Naive thymus-derived CD8-positive, alpha-beta T cell (primary cell): ENCODE measurements at places on chromosomes 3 and 15. TPM values are rescaled to one million over a fixed set of nuclear protein-coding genes. Genes with fewer than 3 reads are reported as not detected.

Gene SOX14
- not detected for total RNA-seq

Gene LRRIQ4
- not detected for total RNA-seq

Gene ANKRD63
- 0.31 TPM for total RNA-seq

Gene HIGD2B
- 0.47 TPM for total RNA-seq

Gene GLCE
- total RNA-seq, result 5.8 TPM

Gene CCR3
- not detected for total RNA-seq

Gene DALRD3
- 23.9 TPM for total RNA-seq

Gene SERINC4
- total RNA-seq, result 0.27 TPM

Gene TMEM207
- total RNA-seq, result not detected

- DNase-seq, result no peak
These were observed 92.7 kb upstream of the CFAP20DC start for GRCh38 chr3:59142556-59142955.

DNA sequence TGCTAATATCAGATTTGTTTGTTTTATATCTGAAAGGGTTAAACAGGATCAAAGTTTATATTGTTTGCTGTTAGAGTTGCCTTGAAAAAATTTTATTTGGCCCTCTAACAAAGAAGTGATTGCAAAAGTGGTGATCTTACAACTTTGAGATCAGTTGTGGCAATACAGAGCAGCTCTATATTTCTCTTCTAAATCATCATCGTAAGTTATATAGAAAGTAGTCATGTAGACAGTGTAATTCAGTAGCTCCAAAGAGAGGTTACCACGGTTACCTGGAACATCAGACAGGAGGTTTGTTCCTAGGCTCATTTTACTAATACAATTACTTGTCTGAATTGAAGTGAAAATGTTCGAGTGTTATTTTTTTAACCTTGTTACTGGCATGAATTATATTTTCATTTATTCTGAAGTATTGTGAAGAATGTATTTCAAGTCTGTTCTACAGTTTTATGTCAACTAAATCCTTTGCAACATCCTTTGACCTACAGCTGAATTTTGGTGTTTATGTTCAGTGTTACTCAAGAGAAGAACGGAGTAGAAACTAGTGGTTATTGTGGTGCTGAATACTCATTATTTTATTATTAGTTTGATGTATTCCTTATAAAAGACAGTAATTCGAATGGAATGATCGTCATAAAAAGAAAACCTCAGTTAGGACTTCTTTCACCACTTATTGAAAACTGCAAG is 214.2 kb downstream of the NAALADL2 start:
- DNase-seq, result no peak

- DNase-seq, result no peak
These were observed 229.2 kb downstream of the ZNF621 start for GRCh38 chr3:40753951-40754350.

- no peak for DNase-seq
These were observed 192.8 kb upstream of the ROBO1 start for GRCh38 chr3:79960594-79960993.

DNA sequence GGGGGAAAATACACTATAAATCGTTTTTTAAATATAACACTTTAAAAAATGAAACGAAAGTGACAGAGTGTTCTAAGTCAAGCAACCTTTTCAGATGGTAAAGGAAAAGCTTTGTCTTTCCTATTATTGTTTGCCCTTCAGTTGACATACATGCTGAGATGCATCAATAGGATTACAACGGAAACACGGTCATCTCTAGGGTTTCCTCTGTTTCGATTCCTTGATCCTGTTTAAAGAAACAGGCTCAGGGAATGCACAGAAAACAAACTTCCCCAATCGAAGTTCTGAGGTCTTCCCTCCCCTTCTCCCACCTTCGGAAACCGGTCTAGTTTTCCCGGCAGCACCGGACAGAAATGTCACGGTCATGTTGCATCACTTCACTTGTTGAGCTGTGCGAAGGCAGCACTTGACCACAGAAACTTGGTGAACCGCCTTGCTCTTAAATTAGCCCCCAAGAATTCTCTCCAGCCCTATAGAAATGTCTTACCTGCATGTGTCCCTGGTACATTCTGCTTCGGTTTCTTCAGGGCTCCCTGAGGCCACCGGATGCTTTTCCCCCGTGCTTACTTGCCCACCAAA is 556 bp downstream of the PEX5L start:
- DNase-seq, result no peak

DNA sequence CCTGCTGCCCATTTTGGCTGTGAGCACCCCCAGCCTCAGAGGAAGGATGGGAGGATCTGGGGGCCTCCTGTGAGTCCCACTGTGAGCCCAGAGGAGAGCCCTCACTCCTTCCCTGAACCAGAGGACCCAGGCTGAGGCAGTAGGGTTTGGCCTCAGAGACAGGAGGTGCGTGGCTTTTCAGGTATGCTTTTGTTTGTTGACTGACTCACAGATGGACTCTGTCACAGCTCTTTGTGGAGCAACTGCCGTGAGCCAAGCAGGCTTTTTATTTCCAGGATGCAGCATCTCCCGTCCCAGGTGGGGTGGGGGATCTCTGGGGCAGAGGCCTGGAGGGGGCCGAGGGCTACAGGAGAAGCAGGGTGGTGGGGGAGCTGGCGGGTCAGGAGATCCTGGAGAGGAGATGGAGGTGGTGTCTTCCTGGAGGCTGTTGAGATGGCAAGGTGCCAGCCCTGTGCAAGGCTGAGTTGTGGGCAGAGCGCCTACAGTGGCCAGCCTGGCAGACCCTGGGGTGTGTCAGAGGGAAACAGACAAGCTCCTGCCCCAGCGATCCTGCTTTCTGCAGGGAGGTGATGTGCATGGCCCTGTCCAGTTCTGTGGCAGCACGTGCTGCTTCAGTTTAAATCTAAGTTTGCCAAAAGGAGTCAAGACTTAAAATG is 24.0 kb downstream of the PLXNA1 start:
- no peak for DNase-seq

- DNase-seq, result no peak
These were observed 29.6 kb upstream of the BBX start for GRCh38 chr3:107493134-107493533.

DNA sequence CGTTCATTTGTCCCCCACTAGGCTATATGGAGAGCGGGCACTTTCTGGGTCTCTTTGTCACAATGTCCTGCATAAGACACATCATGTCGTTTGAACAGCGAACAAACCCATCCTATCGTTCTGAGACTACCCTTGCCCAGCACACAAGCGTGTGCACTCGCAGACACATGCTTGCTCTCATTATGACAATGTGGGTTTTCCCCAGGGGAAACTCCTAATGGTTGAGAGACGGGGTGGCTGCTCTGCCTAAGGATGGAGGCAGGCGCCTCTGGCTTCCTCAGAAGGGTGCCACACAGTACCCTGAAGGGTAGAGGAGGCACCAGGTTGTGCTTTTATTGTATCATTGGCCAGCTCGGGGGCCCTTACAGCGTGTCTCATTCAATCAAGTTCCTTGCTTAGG is 51.0 kb upstream of the MYZAP start:
- no peak for DNase-seq

DNA sequence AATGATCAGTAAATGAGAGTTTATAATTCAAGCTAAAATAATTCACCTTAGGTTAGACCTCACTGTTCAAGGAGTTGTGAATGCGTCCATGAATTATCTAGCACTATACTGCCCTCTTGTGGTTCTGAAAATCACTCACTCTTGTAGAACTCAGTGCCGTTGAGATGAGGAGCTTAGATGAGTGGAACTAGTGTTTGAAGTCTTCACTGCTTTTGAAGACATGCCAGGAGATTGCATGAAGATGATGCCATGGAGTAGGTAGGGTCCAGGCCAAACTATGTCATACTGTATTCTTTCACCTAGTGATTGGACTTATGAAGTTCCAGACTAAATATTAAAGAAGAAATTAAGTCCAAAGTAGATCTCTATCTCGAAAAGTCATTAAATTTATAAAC is 28.8 kb downstream of the LYSMD4 start:
- DNase-seq, result peak; percentile 25

DNA sequence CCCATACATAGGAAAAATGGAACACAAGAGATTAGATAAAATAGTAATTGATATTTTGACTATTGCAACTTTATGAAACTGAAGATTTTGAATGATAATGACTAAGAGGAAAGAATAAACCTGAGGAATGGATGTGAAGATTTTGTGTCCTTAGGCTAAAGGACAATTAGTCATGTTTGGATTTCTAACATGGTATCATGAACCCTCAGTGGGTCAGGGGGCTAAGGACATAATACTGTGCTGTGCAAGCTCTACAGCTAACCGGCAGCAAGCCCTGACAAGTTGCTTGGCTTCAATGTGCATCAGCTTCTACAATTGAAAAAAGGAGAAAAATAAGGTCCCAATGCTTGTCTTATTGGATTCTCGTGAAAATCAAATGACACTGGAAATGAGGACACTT is 491.0 kb downstream of the MECOM start:
- no peak for DNase-seq

DNA sequence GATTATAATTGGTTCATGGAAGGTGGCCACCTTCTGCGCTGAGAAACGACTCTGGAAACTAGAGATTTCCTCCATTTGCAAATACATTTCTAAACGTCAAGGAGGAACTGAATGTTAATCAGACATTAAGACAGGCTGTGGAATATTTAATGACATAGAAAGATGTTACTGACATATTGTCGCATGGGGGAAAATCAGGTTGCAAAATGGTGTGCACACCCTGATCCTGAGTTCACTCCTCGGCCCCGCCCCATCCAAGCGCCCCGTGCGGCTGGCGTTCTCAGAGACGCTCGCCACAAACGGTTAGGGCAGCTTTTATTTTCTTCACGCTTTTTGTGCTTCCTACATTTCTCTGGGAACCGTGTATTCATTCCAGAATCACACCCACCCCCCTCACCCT is 10.7 kb downstream of the H1-8 start:
- DNase-seq, result no peak

DNA sequence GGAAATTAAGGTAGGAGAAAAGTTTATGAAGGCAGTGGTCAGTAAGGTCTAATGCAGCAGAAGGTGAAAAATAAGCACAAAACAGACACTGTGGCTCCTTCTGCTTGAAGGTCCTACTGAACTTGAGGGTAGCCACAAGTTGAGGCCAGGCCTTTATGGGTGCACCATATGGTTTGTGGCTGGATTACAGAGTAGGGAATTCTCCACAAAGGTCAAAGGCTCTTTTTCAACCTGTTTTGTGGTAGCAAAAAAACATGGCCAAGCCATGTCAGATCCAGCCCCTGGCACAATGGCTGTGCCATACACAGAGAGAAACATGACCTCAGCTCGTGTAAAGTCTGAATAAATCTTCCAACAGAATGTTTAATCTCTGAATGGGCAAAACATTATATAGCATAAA is 214.0 kb downstream of the SATB1 start:
- DNase-seq, result no peak

DNA sequence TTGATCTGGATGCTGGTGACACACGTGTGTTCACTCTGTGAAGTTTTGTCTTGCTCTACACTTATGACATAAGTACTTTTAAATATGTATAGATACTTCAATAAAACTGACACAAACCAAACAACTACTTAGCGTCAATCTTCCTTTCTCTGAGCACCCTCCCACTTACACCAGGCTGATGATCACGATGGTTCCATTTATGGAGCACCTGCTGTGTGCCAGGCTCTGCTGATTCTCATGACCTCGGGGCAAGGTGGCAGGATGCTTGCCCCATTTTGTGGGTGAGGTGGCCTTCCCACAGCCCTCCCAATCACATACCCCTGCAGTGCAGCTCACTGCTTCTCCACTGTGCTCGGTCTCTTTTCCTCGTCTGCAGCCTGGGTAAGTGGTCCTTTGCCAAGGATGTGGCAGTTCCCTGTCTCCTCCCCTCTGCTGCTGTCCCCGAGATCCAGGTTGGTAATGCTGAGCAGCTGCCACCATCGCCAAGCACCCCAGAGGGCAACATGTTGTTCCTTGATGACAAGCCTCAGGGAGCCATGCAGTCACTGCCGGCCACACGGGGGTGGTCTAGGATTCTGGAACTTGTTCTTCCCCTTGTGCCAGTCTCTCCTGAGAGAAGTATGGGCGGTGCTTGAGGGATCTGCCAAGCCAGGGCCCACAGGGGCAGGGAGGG is 20.6 kb upstream of the ADCY5 start:
- DNase-seq, result no peak

DNA sequence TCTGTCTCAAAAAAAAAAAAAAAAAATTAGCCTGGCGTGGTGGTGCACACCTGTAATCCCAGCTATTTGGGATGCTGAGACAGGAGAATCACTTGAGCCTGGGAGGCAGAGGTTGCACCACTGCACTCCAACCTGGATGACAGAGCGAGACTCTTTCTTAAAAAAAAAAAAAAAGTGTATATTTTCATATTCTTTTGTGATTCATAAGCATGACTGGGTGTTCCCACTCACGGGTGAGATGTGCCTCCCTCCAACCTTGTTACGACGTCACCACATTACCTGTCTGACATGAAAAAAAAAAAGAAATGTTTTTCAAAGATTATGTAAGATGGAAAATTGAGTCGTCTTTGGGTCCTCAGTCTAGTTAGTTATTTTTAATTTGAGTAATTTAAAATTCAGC is 56.8 kb downstream of the TMEM41A start:
- no peak for DNase-seq

DNA sequence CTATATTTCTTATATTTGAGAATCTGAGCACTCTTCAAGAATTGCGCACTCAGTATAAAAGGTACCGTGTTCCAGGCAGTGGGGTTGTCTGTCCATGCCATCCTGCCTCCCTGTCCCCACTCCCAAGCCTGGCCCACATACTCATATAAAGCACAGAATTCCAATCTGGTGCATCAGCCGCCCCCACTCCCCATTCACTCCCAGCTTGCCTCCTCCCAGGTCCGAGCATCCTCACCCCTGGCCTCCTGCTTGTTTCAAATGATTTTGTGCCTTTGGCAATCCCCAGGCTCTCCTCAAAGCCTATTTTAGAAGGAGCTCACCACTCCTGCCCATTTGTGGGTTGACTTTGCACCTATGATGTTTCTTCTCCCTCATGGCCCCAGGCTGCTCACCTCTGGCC is 22.2 kb upstream of the IGF1R start:
- no peak for DNase-seq

- no peak for DNase-seq
These were observed 400.4 kb upstream of the RARB start for GRCh38 chr3:25027650-25028049.

GRCh38 chr3:123644358-123644757 is 59.5 kb upstream of the HACD2 start:
- no peak for DNase-seq

- DNase-seq, result no peak
These were observed 32.3 kb downstream of the NOX5 start for GRCh38 chr15:69046781-69047180.

DNA sequence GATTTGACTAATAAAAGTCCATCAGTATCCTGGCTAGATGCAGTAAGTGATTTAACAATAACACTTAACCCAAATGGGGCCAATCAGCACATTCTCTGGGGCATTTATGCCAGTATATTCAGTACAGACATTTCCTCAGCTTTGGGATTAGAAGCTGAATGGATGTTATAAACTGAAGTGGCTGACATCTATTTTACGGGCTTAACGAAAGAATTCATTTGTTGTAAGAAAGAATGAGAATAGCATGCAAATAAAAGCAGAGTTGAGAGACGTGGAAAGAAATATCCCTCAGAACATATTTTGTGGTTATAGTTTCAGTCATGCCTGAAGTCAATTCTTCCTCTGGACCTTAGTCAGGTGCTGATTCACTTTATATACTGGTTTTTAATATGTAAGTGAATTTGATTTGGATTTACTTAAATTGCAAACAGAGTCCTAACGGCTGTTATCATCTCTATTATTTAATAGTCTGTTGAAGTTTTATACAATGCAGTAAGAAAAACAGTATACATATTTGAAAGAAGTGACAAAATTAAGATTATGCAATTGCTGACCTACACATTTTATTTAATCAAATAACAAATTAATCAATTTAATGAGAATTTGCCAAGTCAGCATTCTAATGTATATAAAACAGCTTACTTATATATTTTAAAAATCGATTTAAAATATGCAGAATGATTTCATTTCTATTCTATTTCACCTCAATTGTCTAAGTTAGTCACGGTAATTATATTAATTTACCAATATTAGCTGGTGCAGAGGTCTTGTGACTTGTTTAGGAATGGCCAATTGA is 513.9 kb upstream of the CADM2 start:
- DNase-seq, result no peak
